Naive thymus-derived CD4-positive, alpha-beta T cell (primary cell): ENCODE measurements at places on chromosomes 11 and 22. TPM values are rescaled to one million over a fixed set of nuclear protein-coding genes. Genes with fewer than 3 reads are reported as not detected.
A peak's percentile ranks its signal among the peaks of the same experiment; 100 is the strongest.

- no peak for DNase-seq
Measured at GRCh38 chr22:19568337-19569275, 44.4 kb upstream of the CLDN5 start.

DNA sequence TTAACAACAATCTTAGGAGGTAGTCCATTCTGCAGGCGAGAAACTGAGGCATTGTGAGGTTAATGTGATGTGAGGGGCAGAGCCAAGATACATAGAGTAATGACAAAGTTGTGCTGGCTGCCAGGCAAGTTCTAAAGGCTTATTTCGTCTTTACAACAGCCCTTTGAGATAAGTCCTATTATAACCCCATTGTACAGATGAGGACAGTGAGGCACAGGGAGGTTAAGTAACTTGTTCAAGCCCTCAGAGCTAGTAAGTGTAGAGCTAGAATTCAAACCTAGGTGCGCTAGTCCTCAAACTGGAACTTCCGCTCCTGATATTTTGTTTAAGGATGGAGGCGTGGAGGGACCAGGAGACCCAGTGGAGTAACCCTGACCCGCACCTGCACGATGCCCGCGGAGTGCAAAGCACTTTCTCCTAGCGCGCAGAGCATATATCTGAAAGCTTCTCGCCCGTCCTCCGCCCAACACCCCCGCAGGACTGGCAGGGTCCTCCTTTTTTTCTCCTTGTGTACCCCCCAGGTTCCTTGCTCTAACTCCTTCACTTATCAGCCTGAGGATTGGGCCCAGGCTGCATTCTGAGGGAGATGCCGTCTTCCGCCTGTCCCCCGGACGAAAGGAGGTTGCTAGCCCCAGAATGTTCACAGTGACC lies 4.9 kb upstream of the FLI1 start:
- DNase-seq: no peak

GRCh38 chr11:12762696-12763324 lies 88.6 kb downstream of the TEAD1 start:
- no peak for DNase-seq

GRCh38 chr22:39361496-39361895 lies 11.7 kb downstream of the SYNGR1 start:
- DNase-seq: no peak

- no peak for DNase-seq
Measured at GRCh38 chr11:31824879-31825837, 14.0 kb upstream of the PAX6 start.

DNA sequence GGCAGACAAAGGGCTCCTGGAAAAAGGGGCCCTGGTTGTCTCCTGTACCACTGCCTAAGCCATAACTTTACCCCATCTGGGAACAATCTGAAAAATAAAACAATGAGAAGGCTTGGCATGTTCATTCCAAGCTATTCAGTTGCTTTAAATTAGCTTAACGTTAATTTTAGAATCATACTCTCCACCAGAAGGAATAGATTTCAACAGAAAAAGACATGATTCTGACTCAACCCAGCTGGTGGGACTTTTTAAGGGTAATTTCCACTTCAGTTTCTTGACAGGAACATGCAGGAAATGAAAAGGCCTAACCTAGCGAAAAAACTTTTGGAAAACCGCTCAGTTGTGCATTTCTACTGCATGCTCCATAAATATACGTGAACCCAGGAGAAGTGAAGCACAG lies 7.9 kb downstream of the SF3A1 start:
- no peak for DNase-seq

GRCh38 chr11:112294688-112295340 lies 34.2 kb upstream of the PLET1 start:
- no peak for DNase-seq

GRCh38 chr22:23673050-23673620 lies 17.7 kb upstream of the RGL4 start:
- no peak for DNase-seq

DNA sequence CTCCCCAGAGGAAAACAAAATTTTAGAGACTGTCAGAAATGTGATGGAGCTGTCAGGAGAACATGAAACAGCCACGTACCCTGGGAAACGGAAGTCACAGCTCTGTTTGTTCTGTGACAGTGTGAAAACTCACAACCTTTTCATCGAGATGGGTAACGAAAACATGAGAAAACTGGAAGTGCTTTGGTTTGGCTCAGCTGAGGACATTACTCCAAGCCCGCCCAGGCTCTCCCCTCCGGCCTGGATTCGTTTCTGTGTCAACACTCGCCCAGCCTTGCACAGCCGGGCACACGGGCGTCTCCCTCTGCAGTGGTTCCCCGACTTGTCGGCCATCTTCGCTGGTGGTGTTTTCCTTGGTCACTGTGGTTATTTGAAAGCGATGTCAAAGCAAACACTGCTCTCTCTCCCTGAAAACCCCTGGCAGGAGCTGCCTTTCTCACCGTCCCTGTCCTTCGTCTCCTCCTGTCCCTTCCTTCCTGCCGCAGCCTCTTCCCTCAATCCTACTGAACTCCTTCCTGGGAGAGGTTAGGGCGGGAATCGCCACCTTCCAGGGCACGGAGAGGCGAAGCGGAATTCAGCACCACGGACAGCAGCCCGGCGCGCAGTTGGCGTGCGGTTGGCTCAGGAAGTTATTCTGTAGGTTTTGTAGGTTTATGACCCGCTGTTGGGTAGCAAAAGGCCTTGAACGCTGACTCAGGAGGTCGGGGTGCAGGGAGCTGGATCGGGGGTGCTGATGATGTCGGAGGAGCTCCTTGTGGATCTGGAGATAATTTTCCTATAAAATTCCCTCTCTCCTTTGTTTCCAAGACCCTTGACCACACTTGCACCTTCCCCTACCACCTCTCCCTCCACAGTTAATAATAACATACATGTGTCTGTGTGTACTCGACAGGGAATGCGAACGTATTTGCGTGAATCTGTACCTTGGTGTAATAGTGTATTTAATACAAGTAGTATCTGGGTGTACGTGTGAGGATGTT lies 13.1 kb upstream of the RPS19BP1 start:
- DNase-seq: peak; percentile 68

- no peak for DNase-seq
Measured at GRCh38 chr11:74957937-74958629, 9.0 kb downstream of the SPCS2 start.

DNA sequence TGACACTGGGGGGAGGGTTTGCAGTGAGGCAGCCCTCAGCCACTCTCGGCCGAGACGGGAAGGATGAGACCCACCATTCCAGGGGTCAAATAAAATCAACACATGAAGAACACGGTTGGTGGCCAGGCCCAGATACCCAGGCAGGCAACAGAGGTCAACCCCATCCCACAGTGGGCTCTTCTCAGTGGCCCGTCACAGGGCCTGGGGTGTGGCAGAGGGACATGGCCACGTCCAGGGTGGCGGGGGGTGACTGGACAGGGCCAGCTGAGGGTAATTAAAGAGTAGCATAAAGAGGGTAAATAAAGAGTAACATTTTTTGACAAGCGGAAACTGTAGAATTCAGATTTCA lies 188.4 kb downstream of the ARHGAP42 start:
- DNase-seq: no peak

- no peak for DNase-seq
Measured at GRCh38 chr11:12448131-12448939, 71.0 kb downstream of the PARVA start.

- no peak for DNase-seq
Measured at GRCh38 chr11:83285151-83285770, 906 bp downstream of the CCDC90B start.

- DNase-seq: no peak
Measured at GRCh38 chr11:10274726-10275125, 19.3 kb downstream of the SBF2 start.

- DNase-seq: no peak
Measured at GRCh38 chr22:20814221-20814808, 40.4 kb downstream of the SERPIND1 start.

GRCh38 chr22:46442217-46442853 lies 95.1 kb downstream of the CELSR1 start:
- no peak for DNase-seq

GRCh38 chr11:58900479-58901420 lies 38.5 kb upstream of the GLYATL1 start:
- peak; percentile 15 for DNase-seq

GRCh38 chr11:120068114-120068573 lies 69.8 kb downstream of the TRIM29 start:
- DNase-seq: no peak

GRCh38 chr22:23067691-23068090 lies 2.6 kb upstream of the GNAZ start:
- DNase-seq: no peak

DNA sequence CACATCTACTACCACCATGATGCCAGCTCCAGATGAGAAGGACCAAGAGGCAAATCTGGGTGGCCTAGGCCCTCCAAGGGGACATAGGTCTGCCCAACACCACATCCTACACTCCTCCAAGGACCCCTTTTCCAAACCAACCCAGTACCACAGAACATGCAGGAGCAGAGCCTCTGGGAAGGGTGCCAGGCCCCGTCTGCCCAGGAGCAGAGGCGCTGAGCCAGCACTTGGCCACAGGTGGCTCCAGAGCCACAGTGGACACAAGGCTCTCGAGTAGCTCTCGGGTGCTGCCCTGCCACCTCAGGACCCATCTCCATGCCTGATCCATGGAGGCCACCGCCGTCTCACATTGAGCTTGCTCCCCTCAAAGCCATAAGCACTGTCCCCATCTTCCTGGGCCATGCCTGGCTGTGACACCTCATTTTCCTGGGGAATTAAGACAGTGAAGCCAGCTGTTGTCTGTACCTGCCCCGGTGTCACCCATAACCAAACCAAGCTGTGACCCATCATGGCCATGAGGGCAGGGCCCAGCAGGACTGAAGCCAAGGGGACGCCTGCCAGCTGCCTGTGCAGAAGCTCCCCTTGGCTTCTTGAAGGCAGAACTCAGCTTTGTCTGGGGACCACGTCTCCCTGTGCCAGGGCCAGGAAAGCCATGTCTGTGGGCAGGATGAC lies 7.4 kb downstream of the MOB2 start:
- no peak for DNase-seq

DNA sequence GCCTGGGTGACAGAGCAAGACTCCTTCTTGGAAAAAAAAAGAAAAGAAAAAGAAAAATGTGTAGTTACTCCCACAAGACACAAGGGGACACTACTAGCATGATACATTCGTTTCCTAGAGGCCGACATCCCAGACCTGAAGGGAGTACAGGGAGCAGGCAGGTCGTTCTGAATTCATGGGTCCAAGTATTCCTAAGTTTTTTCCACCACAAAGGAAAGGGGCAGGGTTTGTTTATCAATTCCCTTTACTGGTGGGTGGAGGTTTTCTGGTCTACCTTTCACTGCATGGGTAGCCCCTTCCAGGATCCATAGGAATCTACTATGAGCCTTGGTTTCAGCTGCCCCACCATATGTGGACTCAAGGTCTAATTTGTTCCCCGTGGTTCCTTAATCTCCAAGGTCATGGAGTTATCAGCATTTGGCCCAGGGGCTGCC lies 11.8 kb downstream of the TIGD3 start:
- peak; percentile 49 for DNase-seq

DNA sequence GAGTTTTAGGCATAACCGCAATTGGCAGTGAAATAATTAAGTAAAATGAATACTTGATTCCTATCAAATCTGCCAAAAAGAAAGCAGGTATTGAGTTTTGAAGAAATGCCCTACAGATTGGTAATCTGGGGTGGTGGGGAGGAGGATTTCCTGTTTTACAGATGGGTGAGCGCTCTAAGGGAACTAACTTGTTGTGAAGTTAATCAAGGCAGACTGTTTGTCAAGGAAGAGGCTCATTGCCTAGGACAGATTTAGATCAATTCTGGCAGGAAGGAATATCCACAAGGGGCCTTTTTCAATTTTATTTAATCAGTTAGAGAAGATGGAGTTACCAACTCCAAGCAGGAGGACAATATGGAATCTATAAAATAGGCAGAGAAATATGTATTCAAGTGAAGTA lies 271.5 kb upstream of the CCDC90B start:
- DNase-seq: no peak

GRCh38 chr11:36306888-36307287 lies 10.8 kb downstream of the PRR5L start:
- DNase-seq: no peak

- DNase-seq: peak; percentile 76
Measured at GRCh38 chr22:23119494-23120414, 22.0 kb downstream of the RSPH14 start.

DNA sequence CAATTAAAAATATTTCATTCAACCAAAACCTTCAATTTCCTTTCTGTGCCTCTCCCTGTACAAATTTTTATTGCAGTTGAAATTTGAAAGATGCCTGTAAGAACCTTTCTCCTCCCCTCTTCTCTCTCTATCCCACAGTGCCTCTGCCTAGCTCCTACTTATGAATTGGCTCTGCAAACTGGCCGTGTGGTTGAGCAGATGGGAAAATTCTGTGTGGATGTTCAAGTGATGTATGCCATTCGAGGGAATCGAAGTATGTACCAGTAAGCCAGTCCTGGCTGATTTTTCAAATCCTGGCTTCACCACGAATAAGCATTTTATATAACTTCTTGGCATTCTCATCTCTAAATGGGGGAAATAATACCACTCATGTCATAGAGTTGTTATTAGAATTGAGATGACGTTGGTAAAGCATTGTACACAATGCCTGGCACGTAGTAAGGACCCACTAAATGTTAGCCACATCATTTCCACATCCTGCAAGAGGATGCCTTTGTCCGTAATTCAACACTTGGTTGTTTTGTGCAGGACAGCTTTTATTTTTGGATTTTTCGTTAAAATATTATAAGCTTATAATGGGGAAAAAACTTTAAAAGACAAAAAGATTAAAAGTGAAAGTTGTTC lies 6.0 kb downstream of the DDX25 start:
- no peak for DNase-seq

- no peak for DNase-seq
Measured at GRCh38 chr22:26674211-26675190, 17.1 kb downstream of the MIAT start.

GRCh38 chr22:23632178-23632577 lies at the start of gene DRICH1:
DRICH1 (minus strand) TSS chr22:23632321; CDS start chr22:23632023, 298 bp downstream.
- no peak for DNase-seq

The POLR2L gene
- total RNA-seq: 31.2 TPM

The NECTIN1 gene
- total RNA-seq: 2.1 TPM

The C11orf16 gene
- not detected in 2 replicates for total RNA-seq

The FEN1 gene
- total RNA-seq: 94.6 and 101 TPM in 2 replicates

The ALDH3B1 gene
- total RNA-seq: 0.67 TPM

The E2F8 gene
- total RNA-seq: not detected

The PATE4 gene
- not detected for total RNA-seq

The PATE2 gene
- total RNA-seq: not detected

The SHANK2 gene
- not detected for total RNA-seq

The MUC15 gene
- total RNA-seq: not detected

The CDKN1C gene
- 0.23 and 0.53 TPM in 2 replicates for total RNA-seq

The MS4A2 gene
- total RNA-seq: not detected in 2 replicates
